Fibroblast of gingiva (primary cell): ENCODE measurements at places on chromosomes 3 and 15.

- no peak for DNase-seq
Measured at GRCh38 chr3:159731254-159731653, 257.4 kb upstream of the IL12A start.

GRCh38 chr3:130607553-130608154, 90.7 kb downstream of the COL6A6 start:
- no peak for DNase-seq

DNA sequence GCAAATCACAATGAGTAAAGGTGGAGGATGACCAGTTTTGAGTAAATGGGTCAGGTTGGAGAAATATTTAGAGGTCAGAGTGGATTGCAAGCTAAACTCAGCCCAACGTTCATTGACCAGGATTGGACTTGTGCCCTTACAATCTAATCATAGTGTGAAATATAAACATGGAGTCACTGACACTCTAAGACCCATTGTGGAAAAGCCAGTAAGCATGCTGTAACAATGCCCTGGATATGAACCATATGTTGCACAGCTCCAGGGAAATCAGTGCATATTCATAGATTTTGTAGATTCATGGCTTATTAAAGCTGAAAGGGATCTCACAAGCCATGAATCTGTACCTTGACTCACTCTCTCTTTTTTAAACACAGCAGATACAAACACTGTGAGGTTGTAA, 660.2 kb upstream of the LMCD1 start:
- no peak for DNase-seq

- DNase-seq: peak; percentile 44
Measured at GRCh38 chr15:43329217-43329959, 985 bp downstream of the LCMT2 start.

- no peak for DNase-seq
Measured at GRCh38 chr15:24924621-24925020, 30.2 kb upstream of the SNRPN start.

GRCh38 chr15:89746386-89746780, 4.7 kb downstream of the MESP1 start:
- no peak for DNase-seq
